Stimulated activated naive CD4-positive, alpha-beta T cell treated with Interleukin-2 at 50 U/mL for 16 hours (primary cell): ENCODE measurements at places on chromosomes 5 and 9.

GRCh38 chr9:120440791-120441190, 139.2 kb downstream of the CDK5RAP2 start:
- DNase-seq: no peak

DNA sequence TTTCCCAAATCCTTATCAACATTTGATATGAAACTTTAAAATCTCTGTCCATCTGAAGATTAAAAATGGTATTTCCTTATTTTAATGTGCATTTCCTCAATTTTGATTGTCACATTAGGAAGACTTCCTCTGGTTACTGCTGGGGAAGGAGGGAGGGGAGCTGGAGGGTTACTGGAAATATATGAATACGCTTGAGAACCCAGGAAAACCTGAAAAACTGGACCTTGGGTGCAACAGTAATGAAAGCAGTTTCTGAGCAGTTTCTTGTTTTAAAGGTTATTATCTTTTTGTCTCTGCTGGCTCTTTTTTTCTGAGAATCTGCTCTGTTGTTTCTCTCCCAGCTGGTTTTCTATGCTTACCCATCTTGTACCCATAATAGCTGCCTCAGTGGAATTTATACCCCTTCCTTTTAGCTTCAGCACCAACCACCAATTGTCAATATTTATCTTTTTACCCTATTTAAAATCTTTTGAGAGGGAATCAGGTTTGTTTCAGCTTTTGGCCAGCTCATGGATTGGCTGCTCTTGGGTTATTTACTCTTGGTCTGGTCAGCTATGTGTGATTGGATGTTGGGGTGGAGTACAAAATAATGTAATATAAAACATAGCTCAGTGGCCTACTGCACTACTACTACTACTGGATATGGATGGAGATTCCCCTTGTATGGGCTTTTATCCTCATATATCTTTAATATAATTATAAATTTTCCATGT, 67.4 kb downstream of the UNC13B start:
- DNase-seq: no peak

DNA sequence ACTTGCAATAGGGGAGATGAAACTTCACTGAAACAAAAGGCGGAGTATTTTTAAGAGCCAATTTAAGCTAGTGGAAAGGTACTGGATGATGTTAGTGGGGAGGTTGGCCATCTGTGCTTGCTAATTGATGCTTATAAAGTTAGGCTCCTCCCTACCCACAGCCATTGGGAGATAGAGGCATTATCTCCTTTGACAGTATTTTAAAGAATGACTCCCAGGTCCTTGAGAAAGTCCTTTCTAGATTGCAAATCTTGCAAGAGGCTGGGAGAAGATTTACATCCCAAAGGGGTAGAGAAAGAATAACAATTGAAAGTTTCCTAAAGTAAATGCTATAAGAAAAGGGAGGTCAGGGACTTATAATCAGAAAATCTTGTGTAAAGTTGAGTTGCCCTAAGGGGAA, 282.6 kb downstream of the BRINP1 start:
- DNase-seq: no peak

DNA sequence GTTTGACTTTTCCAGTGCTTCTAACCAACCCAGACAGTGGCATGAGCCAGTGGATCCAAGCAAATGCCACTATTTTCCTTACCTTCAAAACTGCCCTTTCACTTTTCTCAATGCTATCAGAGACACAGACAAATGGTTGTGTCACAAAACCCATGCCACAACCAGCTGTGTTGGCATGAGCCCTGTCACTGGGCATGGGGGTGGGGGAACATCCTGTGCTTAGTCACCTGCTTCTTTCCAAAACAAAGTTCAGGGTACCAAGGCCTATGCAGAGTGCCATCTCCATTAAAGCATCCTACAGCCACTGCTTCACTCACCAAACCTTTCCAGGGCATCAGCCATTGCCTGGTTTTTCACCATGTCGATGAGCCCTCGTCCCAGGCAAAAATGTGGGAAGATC, 30.1 kb downstream of the NIPSNAP3B start:
- DNase-seq: no peak

GRCh38 chr5:172688349-172689217, 47.5 kb downstream of the NEURL1B start:
- DNase-seq: peak; percentile 13

DNA sequence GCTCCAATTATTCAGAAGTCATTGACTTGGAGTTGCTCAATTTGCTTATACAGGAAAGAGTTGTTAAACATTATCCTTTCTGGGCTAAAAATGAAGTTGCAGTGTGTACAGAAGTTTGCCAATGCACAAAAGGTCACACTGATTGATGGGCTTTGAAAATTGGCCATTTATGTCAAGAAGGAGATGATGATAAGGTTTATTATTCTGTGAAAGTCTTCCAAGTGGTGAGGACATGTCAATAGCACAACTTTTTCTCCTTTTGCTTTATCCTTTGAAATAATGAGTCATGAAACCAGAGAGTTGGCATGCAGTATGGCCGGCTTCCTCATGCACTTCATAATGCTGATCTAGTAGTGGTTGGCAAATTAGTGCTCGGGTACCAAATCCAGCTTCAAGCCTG, 848.5 kb upstream of the WWC1 start:
- DNase-seq: no peak
